ENCODE measurements at places on chromosomes 2 and 18.

DNA sequence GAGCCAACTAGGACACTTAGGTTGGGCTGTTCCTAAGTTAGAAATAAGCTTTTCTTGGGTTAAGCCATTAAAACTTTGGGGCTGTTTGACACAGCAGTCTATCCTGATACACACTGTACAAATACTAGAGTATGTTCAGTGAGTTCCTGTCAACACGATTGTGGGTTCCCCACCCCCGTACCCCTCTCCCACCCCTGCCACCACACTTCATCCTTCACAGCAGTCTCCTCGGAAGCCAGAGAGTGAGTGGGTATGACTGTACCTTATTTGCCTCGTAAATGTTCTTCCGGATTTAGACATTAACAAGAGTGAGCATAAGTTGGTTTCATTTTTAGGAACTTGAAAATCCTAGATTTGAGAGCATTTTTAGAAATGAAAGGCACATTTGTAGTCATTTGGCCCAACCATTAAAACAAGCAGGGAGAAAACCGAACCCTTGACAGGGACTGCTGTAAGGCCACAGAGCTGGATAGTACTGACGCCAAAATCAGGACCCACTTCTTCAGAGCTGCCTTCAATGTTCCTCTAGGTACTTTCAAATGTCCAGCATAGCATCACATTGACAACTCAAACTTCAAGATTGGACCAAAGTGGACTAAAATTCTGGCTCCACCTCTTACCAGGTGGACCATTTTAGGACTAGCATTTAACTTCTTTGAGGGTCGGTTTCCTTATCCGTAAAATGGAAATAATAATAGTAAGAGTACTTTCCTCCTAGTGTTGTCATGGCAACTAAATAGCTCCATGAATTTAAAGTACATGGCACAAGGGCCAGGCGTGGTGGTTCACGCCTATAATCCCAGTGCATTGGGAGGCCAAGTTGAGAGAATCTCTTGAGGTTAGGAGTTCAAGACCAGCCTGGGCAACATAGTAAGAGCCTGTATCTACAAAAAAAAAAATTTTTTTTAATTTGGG, 166.3 kb upstream of the SERTAD2 start:
- peak; percentile 73 for DNase-seq

- no peak for DNase-seq
These were observed 89.6 kb upstream of the MAP3K20 start for GRCh38 chr2:172986040-172986439.

GRCh38 chr2:146271131-146271831, 1573.5 kb upstream of the ACVR2A start:
- DNase-seq: no peak

- no peak for DNase-seq
These were observed 10.9 kb downstream of the MAT2A start for GRCh38 chr2:85549826-85550225.

GRCh38 chr2:146189541-146189940, 1655.3 kb upstream of the ACVR2A start:
- DNase-seq: no peak

DNA sequence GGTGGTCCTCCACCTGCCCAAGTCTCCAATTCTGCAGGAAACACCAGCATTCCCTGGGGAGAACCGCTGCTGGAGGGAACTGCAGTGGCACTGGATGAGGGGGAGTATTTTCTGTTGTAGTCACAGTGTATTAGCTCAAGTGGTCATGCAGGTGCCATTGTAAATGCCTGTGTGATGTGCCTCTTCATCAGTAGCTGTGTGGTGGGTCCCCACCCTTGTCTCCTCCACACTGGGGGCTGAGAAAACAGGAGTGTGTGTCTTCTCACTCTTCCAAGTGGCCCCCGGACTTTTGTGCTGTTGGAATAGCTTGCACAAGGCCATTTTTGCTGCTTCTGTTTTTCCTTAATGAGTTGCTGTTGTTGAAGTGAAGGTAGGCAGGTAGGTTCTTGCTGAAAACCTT, 8.7 kb downstream of the NCK2 start:
- peak; percentile 61 for DNase-seq

- no peak for DNase-seq
These were observed 248.5 kb upstream of the RAB6C start for GRCh38 chr2:129730979-129731378.

GRCh38 chr2:168521053-168521741, 65.1 kb downstream of the CERS6 start:
- DNase-seq: no peak

DNA sequence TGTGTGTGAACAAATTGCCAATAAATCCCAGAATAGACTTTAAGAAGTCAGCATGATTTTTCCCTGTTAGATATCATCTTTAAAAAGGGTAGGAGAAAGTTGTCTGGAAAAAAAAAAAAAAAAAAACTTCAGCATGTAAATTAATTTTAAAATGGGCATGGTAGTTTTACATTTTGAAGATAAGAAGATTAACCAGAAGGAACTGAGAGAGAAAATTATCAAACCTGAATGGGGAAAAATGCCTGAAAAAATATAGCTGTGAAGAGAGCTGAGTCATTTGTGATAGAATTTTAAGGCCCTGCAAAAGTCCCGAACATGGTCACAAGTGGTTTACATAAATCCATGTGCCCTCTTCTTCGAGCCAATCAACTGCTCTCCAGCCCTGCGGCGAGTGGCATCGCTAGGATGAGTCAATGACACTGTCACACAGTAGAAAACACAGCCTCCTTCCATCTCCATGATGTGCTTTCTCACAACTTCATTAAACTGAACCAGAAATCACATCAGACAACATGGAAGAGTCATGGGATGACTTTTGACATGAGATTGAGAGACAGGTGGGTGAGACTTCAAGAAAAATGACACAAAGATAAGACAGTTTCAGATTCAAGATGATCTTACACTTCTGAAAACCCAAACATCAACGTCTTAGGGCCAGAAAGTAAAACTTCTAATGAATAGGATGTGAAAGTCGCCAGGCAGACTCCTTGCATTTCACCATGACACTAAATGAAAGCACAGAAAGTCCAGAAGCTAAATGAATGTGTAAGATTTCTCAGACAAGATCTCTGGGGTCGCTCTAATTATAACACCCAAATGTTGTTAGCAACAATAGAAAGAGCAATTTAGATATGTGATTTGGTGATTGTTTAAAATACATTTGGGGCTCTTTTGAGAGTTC, 273.0 kb upstream of the ID2 start:
- peak; percentile 89 for DNase-seq

- no peak for DNase-seq
These were observed 61.3 kb downstream of the UBE2E3 start for GRCh38 chr2:181041661-181042060.

DNA sequence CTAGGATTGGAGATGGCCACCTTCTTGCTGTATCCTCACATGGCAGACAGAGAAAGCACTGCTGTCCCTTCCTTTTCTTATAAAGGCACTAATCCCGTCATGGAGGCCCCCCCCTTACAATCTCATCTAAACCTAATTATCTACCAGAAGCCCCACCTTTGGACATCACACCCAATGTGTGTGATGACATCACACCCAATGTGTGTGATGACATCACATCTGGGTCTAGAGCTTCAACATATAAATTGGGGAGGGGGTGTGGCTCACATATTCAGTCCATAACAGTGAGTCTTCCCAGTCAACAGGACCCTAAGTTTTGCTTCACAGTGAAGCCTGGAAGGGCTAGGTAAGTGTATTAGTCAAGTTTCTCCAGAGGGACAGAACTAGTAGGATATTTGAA, 213.1 kb downstream of the NYAP2 start:
- no peak for DNase-seq

DNA sequence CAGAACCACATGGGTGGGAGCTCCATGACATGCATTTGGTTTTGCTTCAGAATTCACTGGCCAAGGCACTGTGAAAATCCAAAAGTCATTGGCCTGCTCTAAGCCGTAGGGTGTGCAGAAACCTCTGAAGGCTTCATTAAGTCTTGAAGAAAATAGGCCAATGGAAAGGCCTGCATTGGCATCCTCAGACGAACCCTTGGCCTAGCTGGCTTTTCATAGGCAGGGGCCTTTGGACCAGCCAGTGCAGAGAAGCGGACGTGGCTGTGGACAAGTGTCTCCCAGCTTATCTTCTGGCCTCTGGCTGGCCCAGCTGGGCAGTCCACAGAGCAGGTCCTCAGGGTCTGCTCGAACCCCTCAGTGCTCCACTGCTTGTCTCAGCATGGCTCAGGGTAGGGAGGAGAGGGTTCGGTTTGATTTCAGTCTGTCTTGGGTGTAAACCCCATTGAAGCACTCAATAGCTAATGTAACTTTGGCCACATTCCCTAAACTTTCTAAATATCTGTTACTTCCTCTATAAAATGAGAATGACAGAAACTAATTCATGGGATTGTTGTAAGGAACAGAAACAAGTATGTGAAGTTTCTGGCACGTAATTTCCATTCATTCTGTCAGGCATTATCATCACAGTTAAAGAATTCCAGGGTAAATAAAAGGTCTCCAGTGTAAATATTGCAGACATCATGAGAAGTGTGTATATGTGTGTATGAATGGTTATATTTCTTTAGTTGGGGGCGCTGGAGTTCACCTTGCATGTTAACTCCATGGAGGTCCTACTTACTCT, 125.5 kb downstream of the TFCP2L1 start:
- DNase-seq: no peak

GRCh38 chr2:84674586-84674985, 158.3 kb downstream of the DNAH6 start:
- no peak for DNase-seq

GRCh38 chr2:20176760-20177159, 48.2 kb downstream of the SDC1 start:
- no peak for DNase-seq

- DNase-seq: no peak
These were observed 60.9 kb downstream of the KCTD1 start for GRCh38 chr18:26487437-26487836.

GRCh38 chr2:151056870-151057269, 204.8 kb downstream of the RBM43 start:
- DNase-seq: no peak

- no peak for DNase-seq
These were observed 43.4 kb downstream of the ZNF516 start for GRCh38 chr18:76451396-76452331.

DNA sequence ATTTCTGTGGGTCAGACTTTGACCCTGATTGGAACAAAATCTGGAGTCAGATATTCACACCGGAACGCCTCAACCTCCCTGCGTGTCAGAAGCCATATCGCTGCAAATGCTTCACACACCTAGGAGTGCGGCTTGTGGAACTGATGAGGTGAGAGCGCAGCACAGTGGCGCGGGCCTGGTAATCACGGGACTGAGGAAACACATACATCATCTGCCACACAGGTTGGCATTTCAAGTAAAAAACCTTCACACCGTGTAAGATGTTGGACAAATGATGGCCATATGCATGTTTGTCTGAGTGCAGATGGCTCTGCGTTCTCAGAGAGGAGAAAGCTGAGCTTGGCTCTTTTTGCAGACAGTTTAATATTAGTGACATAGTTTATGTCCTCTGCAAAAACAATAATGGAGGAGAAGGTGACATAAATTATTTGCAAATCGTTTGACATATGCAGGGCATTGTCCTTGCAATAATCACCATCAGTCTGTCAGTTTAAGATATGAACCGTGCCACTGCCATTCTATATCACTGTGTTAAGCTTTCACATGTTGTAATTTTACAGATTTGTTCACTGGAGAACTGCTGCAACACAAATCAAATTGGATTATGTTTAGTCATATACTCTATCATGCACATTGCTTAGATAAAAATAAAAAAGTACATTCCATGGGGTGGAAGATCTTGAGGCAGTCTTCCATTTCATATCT, 101.4 kb downstream of the MTX2 start:
- no peak for DNase-seq

DNA sequence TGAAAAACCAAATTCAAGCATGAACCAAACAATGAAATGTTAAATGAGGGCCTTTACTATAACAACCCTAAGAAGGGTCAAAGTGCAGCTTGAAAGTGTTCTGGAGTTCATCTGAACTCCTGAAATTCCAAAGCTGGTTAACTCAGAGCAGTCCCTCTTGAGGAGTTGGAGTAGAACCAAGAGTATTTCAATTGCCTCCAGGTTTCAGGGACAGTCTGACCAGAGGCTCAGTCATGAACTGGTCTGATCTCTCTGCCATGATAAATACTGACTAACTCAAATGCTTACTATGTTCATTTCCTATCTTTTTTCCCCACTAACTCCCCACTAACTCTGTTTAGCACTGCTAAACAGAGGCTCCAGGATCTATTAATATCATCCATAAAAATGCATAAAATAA, 2.7 kb downstream of the STARD7 start:
- no peak for DNase-seq

- DNase-seq: no peak
These were observed 242.1 kb upstream of the TNP1 start for GRCh38 chr2:217101972-217102371.

- no peak for DNase-seq
These were observed 15.0 kb upstream of the PGAP1 start for GRCh38 chr2:196941398-196942078.

DNA sequence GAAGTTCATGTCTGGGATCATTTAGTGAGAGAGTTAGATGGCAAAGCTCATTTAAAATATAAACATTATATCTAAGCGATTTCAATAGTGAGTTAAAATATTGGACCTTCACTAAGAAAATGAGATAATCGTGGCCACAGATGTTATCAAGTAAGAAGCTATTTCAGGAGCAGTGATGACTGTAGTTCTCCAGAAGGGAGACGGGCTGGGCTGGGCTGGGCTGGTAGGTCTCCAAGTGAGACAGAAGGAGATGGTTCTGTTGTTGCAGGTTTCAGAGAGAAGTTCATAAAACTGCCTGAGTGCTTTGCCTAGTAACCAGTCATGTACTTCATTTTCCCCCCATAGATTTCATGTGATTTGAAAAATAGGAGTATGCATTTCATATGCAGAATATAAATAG, 130.1 kb upstream of the DAPL1 start:
- no peak for DNase-seq

DNA sequence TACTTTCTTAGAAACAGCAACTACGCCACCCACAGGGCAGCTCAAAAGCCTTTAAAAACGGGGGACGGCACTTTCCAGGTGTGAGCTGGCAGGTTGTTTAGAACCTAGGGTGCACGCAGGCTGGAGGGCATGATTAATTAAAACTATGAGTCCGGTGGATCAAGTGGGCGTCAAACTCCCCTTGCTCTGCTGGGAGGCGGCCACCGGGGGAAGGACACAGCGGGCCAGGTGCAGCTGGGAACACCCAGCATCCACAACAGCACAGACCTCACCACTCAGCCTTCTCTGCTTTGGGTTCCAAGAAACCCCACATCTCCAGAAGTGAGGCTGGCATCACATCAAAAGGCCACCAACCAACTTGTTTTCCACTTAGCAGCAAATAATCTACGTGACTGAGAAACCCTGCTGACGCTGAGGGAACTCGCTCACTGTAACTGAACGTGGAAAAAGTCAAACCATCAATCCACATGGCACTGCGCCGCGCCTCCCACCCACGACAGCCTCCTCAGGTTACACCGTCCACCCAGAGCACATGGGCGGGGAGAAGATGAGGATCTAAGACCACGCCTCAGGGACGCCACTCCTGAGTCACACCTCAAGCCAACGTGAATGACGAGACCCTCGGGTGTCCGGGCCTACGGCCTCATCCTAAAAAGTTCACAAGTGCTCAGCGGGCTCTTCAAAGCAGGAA, 118.2 kb downstream of the ZNF516 start:
- peak; percentile 69 for DNase-seq

DNA sequence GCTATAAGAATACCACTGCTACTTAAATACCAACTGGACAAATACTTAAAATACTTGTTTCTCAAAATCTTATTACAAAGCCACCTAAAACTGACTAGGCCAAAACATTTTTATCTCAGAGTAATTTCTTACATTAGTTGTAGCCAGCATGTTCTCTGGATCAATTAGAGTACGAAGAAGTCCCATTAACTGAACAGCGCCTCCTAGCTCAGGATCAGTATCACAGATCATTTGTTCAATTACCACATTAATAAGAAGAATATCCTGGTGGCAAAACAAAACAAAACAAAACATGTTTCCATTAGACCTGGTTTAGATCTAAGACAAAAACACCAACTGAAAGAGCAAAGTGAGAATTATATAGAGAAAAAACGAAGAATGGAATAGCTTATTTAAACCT, 36.0 kb downstream of the PPP4R3B start:
- no peak for DNase-seq
